ENCODE measurements at places on chromosomes 1 and 21.

DNA sequence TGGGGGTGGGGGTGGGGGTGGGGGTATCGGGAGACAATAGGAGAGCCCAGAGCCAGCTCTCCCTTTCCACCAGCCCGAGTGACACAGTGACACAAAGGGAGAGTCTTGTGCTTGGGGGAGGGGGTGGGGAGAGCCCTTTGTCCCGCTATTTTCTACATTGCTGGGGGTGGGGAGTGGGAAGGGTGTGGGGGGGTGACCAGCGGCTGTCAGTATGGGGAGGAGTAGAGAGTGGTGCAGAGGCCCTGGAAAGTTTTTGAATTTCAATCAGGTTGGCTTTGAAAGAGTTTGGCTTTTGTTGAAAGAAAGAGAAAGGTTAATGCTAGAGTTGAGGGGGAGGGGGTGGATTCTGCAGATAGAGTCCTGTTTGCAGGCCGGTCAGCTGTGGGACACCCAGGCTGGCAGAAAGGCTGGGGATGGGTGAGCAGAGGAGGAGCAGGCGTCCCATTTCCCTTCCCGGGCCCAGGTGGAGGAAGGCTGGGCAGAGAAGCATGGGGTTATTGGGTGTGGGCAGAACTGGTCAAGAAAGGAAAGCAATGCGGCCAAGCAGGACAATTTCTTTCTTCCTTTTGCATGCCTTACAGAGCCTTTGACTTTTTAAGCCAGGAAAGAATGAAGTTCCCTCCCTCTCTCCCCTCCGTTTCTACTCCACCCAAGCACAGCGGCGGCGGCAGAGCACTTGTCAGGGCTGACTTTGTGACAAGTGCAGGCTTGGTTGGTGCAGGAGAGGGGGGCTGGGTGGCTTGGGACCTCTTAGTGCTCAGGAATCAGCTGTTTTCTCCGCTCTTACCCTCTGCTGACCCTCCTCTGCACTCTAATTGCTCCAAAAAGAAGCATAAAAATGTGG, 96.2 kb downstream of the RNF220 start:
- DNase-seq: no peak

DNA sequence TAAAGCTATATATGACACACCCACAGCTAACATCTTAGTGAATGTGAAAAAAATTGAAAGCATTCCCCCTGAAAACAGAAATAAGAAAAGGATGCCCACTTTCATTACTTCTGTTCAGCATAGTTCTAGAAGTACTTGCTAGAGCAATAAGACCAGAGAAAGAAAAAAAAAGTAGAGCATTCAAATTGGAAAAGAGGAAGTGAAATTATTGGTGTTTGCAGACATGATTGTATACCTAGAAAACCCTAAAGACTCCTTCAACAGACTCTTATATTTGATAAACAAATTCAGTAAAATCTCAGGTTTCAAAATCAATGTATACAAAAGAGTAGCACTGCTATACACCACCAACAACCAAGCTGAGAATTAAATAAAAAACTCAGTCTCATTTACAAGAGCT, 1461.0 kb downstream of the AMY1C start:
- DNase-seq: no peak

- no peak for DNase-seq
Measured at GRCh38 chr1:2303781-2304180, 75.7 kb downstream of the SKI start.

- DNase-seq: no peak
Measured at GRCh38 chr1:84426376-84426775, 28.1 kb downstream of the DNASE2B start.

- no peak for DNase-seq
Measured at GRCh38 chr1:168420177-168420576, 123.6 kb downstream of the XCL2 start.

DNA sequence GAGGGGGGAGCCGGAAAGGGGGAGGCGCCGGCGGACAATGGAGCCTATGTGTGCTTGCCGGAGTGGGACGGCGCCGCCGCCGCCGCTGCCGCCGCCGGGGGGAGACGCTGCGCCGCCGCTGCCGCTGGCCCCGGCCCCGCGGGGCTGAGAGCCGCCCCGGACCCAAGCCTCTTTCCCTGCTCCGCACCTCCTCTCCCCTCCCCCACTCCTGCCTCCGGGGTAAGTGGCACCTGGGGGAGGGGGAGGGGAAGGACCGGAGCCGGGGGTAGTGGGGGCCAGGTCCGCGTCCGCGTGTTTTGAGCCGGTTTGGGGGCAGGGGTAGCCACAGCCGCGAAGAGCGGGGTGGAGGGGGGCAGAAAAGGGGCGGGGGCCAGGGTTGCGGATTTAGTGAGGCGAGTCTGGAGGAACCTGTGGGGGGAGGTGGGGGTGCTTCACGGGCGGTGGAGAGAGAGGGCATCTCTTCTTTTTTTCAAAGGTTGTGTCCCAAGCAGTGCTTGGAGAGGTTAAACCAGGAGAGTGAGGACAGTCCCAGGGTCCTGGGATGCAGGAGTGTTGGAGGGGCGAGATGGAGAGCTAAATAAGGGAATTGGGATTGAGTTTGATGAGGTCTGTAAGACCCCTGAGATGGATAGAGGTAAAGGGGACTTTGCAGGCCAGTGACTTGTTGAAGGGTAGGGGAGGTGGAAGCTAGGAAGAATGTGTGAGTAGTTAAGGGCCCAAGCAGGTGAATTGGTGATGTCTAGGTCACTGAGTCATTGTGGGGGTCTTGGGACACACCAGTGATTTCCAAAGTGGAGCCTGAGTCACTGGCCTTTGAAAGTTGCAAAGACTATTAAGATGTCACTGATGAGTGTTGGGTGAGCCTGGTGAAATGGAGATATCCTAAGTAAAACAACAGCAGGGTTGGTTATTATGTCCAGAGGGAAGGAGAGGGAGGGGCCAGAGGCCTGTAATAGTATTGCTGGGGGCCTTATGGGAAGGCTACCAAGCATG, 59.1 kb downstream of the BCL9 start:
- DNase-seq: peak; percentile 62

DNA sequence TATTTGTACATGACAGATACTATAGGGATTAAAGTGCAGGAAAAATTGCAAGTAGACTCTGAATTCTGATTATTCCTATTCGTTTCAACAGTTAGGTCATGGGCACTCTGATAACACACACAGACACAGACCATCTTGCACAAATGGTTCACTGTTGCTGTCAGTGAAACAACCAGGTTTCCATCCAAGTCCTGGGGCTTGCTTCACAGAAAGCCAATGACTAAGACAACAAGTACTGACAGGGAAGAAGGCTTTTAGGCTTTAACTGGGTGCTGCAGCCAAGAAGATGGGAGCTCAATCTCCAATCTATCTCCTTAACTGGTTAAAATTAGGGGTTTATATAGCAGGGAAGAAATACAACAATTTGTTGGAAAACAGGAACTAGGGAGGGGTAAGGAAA, 57.6 kb downstream of the RIMS3 start:
- peak; percentile 20 for DNase-seq

- DNase-seq: no peak
Measured at GRCh38 chr1:34129630-34130029, 35.4 kb downstream of the CSMD2 start.

Data from adrenal gland (tissue), 19 donors.